ENCODE measurements at places on chromosomes 6 and 20. TPM values are rescaled to one million over a fixed set of nuclear protein-coding genes. Genes with fewer than 3 reads are reported as not detected.

DNA sequence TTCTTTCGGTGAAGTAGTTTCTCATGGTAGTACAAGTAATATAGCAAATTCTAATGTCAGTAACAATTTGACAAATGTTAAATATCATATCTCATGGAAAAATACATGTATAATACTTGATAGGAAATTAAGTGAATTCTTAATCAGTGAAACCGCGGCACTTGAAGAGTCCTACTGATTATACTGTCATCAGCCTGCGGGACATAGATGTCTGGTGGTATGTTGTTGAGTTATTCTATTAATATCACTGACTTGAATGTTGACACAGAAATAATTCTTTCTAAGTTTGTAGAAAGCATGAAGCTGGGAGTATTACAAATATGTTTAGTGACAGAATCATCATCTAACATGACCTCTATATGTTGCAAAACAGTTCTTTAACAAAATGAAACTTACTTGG, 479.8 kb upstream of the IMPG1 start:
- ATAC-seq, result no peak

ARHGAP40 gene
- total RNA-seq, result not detected

MCCD1 gene
- total RNA-seq, result not detected

DNA sequence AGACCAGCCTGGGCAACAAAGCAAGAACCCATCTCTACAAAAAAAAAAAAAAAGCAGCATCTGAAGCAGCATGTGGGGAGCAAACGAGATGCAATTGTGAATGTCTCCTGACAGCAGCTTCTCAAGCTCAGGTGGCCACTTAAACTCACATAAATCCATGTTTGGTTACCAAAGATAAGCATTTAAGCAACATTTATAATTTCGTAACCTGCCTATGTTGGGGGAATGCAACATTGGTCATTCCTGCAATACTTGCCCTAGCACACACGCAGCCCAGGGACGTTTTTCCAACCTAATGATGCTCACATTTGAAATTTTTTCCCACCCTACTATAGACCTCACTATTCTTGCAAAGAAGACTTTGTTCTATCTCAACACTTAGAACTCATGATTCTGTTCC, 113.3 kb downstream of the ZFP64 start:
- ATAC-seq, result no peak

- ATAC-seq, result no peak
These were observed 213.0 kb upstream of the CDYL start for GRCh38 chr6:4563156-4563555.

DNA sequence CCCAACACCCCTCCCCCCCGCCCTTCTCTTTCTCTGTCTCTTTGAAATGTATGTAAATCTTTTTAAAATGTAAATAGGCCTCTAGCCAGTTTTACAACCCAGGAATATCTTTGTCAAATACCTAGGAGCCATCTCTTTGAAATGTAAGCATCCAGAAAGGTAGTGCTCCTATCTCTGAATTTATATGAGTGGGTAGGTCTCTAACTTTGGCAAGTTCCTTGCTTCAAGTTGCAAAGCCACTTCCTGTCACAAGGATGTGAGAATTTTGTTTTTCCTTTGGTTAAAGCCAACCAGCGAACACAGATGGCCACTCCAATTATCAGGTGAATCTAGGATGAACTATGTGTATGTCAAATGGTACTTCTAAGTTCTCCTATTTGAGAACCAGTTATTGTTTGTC, 6.2 kb upstream of the DEFB132 start:
- no peak for ATAC-seq

DNA sequence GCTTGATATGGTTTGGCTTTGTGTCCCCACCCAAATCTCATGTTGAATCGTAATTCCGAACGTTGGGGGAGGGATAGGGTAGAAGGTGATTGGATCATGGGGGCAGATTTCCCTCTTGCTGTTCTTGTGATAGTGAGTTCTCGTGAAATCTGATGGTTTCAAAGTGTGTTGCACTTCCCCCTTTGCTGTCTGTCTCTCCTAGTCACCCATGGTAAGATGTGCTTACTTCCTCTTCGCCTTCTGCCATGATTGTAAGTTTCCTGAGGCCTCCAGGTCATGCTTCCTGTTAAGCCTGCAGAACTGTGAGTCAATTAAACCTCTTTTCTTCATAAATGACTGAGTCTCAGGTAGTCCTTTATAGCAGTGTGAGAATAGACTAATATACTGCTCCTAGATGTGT, 19.9 kb downstream of the PFDN4 start:
- no peak for ATAC-seq

DNA sequence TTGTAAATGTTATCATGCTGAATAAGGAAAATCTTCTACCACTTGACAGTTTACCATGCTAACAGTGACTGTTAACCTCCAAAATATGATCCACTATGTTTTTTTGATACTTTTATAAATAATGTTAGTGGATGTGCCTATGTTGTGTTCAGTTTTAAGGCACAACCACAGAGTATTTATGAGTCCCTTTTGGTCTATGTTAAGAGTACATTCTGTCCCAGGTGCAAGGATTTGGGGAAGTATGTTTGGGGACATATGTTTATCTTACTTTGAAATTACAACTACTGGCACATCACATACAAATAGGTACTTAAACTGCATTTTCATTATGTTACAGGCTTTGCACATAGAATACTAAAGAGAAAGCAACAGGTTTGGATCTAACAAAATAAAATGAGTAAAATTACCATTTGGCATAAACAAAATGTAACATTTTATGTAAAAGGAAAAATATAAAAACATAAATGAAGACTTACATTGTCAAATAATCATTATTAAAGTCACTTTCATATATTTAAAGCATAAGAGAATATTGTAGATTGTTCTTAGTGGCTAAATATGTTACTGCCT, 71.2 kb downstream of the SESN1 start:
- no peak for ATAC-seq

- ATAC-seq, result no peak
These were observed 249.1 kb downstream of the LY86 start for GRCh38 chr6:6837541-6838080.

- ATAC-seq, result no peak
These were observed 13.8 kb upstream of the GTSF1L start for GRCh38 chr20:43740642-43741041.
